ENCODE measurements at places on chromosomes 7 and 10.

DNA sequence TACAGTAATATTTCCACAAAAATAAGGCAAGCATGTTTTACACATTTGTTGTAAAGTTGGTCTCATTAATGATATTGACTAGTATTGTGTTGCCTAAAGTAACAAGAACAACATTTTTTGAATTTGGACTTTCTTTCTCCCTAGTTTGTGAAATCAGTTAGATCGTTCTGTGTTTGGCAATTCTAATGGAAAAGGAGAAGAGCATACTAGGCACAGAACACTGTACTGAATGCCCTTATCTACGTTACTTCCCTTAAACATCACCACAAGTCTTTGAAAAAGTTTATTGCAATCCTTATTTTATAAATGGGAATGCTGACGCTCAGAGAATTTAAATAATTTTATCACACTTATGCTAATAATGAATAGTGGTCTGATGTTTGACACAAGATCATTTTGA, 372.2 kb downstream of the EXOC4 start:
- DNase-seq = no peak

- DNase-seq = no peak
Observed at GRCh38 chr10:69960988-69961880, 91.4 kb upstream of the MACROH2A2 start.

DNA sequence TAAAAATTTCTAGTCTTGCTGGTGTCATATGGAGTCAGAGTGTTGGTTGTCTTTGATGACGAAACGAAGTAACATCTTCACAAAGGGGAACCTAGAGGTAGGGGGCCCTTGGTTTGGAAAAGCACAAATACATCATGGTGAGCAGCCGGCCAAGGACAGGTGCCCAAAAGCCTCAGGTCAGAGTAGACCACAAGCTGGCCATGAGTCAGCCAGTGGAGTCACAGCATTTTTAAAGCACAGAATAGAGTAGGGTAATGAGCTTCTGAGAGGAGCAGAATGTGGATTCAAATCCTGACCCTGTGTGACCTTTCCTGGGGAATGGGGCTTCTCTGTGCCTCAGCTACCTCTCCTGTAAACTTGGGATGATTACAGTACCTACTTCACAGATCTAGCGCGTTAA, 5.3 kb downstream of the CAMK2B start:
- no peak for DNase-seq

- DNase-seq = no peak
Observed at GRCh38 chr10:53314876-53315275, 542.3 kb upstream of the MBL2 start.

- no peak for DNase-seq
Observed at GRCh38 chr7:156640949-156641485, 443 bp downstream of the RNF32 start.

- DNase-seq = no peak
Observed at GRCh38 chr10:60453036-60453435, 63.4 kb upstream of the ANK3 start.

GRCh38 chr7:143320620-143321019, 4.7 kb downstream of the CLCN1 start:
- DNase-seq = no peak

DNA sequence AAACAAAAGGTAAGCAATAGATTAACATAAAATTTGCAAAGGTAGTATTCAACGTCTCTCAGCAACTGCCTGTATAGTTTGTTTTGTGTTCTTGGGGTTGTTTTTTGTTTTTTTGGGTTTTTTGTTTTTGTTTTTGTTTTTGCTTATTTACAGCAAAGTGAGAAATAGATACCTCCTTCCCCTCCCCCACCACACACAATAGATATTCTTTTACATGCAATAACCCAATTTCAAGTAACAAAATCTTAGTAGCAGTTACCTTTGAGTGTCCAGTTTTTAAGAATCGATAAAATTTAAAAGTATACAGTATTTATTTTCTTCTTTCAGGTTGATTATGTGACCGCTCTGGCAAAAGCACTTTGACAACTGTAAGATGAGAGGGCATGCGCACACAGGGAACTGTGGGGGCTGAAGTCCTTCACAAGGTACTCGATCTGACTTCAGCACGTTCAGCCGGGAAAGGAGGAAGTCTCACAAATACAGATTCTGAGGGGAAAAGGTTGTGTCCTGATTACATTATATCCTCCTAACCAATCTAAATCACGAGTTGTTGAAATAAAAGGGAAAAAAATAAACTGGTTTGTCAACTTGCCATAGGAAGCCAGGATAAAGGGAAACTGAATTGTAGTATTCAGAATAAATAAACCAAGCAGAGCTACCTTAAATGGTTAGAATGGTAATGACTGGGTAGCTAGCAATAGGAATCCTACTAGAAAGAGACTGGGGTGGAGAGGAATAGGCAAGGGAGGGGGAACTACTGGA, 47.8 kb downstream of the CPEB3 start:
- peak; percentile 61 for DNase-seq

DNA sequence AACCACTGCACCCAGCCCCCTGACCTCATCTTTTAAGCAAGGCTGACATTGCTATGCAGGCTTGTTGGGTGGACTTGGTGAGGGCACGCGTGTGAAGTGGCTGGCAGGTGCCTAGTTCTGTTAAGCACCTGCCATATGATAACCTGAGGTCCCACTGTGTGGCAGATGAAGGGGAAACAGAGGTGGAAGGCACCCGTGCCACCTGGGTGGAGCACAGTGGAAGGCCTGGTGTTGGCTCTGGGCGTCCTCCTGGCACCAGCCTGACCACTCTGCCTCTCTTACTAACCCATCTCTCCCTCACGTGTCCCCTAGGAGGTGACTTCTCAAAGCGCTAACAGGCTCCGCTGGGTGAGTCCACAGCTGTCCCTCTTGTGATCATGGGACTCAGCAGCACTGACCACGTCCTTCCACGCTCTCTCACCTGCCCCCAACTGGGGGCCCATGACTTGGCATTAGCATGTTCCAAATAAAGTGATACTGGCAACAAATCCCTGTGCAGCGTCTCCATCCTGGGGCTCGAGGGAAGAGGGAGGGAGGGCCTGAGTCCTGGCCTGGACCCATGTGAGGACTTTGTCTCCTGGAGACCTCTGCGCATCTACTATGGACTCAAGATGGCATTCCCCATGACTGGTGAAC, 4.6 kb upstream of the ZNF862 start:
- no peak for DNase-seq

DNA sequence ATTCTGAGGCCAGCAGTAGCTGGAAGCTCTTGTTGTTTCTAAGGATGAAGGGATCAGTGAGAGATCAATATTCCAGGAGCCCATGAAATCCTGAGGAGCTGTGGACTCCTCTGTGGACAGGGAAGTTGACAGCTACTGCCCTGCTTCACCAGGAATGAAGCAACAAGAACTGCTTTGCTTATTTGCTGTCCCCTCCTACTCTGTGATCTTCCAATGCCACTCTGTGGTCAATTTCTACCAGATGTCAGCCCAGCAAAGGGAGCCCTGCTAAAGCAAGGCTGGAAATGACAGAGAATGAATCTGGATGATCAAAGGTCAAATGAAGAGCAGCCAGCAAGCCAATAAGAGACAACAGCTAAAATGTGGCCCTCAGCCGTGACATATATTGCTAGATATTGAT, 227.5 kb upstream of the CHRM2 start:
- DNase-seq = no peak

- peak; percentile 46 for DNase-seq
Observed at GRCh38 chr7:17234398-17235031, 63.9 kb upstream of the AHR start.

GRCh38 chr10:119742947-119743648, 17.2 kb downstream of the INPP5F start:
- no peak for DNase-seq

DNA sequence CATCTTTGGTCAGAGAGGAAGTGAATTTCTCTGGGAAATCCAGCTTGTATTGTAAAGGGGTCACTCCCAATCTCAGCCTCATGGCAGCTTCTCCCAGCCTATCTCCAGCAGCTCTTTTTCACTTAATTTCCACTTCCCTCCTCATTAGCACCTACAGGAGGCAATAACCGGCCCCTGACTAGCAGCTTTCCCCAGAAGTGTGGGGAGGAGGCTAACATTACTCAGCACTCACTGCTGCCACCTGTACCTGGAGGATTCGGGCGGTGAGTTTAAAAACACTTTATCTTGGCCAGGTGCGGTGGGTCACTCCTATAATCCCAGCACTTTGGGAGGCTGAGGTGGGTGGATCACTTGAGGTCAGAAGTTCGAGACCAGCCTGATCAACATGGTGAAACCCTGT, 3.8 kb downstream of the NODAL start:
- DNase-seq = no peak

DNA sequence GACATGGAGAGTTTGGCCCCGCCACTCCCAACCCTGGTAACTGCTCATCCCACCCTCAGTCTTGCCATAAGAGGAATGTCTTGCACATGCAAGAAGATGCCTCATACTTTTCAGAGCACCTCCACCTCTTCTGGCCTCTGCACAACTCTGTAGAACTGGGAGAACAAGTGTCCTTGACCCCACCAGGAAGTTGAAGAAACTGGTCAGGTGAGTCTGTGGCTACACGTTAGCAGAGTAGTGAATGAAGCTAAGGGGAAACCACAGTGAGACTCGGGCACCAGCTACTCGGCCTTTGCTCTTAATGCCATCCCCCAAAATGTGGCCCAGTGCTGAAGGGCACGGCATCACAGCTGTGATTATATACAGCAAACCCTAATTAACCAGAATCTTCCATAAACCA, 110.1 kb downstream of the ARID5B start:
- no peak for DNase-seq

DNA sequence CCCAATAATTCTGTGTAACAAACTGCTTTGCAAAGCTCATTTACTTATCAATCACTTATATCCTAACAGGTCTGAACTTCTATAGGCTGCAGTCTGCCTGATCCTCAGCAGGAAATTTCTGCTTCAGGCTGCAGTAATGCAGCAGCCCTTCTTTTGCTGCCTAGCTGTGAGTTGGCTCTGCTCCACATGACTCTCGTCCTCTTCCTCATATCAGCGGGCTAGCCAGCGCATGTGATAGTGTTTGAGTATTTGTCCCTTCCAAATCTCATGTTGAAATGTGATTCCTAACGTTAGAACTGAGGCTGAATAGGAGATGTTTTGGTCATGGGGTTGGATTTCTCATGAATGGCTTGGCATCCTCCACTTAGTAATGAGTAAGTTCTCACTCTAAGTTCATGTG, 387.8 kb downstream of the SEMA3D start:
- DNase-seq = no peak

GRCh38 chr10:102421757-102422512, 1.3 kb downstream of the FBXL15 start:
- DNase-seq = no peak

DNA sequence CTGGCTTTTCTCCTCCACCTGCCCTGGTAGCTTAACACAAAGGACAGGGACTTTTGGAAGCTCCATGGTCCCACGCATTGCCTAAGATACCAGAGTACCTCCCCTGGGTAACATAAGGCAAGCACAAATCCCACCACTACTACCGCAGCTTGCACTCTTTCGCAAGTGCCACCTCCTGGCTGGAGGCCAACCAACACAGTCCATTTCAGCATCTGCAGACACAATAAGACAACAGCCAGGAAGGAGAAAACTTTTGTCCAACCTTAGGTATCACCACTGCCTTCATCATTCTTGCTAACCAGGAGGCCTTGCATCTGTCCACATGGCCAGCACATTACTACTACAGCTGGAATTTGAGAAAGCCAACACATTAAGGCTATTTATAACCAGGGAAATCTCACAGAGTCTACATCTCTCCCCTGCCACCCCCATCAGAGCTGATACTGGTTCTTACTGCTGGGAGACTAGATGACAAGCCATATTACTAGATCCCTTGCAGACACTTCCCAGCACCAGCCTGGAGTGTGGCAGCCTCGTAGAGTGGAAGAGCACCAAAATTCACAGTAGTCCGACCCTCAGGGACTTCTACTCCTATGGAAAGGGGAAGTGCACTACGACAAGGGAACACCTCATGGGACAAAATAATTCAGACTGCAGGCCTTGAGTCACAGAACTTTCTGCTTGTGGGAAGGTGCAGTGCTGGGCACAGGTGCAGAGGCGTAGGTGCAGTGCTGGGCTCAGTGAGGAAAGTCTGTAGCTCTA, 39.8 kb upstream of the CDK13 start:
- no peak for DNase-seq

DNA sequence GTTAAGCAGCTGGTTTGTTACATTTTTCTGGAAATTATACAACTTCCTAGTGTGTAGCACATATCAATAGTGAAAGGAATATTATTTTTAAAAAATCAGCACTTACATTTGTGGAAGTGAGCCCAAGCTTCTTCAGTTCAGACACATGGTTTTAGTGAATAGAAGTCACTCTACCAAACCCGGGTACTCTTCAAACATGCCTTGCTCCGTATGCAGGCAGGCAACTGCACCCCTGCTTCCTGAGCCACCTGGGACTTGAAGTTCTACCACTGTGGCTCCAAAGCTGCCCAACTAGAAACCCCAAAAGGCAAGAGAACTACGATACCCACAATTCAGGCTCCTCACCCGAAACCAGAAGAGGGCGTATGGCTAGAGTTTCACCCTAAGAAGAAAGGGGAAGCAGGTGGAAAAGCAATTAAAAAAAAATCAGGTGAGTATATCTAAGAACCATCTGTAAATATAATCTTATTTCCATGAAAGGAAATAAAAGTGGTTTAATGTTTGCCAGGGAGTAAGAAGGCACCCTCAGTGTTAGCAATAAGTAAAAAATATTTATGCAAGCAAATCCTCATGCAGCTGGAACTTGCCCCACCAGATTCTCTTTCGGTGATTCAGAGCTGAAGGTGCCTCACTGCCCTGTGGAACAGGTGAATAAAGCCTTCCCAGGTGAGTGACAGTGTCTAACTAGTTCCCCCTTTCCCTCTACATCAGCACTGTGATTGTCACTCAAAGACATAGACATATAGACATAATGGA, at the start of gene MACC1:
Gene MACC1, minus strand, starts transcription at position 192 of the 756 bp plus-strand sequence. CDS start 55,522 bp downstream, outside the sequence.
- DNase-seq = peak; percentile 40

DNA sequence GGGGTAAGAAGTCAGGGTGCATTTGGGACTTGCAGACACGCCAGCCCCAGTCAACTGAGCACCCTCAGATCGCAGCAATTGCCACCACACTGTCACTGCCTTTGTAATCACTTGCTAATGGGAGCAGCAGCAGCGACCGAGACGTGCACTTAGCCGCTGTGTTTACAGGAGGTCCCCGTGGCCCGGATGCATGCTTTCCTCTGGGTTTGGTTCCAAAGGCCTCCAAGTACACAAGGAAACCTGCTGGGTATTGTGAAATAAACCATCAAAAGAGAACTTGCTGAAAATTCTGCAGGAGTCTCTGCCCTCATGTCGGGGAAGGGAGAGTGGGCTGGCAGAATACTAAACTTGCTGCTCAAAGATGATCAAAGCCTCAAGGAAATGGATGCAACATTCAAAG, 341.7 kb downstream of the DNAJB6 start:
- no peak for DNase-seq

GRCh38 chr10:15579605-15580004, 140.1 kb downstream of the ITGA8 start:
- DNase-seq = no peak
